ENCODE measurements at places on chromosomes 3 and 15.

DNA sequence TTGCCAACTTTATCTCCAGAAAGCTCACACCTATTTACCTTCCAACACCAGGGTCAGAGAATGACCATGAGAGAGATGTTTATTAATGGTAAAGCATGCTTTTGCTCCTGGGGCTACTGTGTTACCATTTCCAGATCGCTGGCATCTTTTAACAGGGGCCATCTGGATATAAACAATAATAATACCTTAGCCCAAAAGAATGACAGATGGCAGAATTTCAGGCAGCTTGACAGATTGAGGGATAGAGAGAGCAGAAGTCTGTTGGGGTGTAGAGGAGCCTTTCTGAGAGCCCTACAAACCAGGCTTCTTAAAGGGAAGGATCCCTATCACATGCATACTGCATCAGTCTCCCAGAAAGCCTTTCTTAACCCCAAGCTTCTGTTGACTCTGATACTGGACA, 17.7 kb downstream of the RBP1 start:
- no peak for DNase-seq

DNA sequence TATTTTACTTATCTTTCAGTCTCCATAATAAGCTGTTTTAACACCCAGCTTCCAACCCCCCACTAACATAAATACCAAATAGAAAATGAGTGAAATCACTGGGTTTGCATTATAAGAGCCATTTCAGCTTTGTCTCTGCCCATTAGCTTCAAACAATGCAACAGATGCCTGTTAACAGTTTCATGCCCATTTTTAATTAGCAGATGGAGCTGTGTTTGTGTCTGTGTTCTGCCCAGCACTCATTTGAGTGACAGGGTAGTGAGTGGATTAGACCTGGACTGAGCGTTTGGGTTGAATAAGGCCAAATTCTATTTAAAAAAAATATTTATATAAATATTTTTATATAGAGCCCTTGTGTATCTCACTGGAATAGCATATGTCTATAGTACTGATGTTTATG, 7.4 kb downstream of the RAB8B start:
- DNase-seq: no peak

GRCh38 chr3:13475871-13476590, 4.1 kb upstream of the HDAC11 start:
- no peak for DNase-seq

DNA sequence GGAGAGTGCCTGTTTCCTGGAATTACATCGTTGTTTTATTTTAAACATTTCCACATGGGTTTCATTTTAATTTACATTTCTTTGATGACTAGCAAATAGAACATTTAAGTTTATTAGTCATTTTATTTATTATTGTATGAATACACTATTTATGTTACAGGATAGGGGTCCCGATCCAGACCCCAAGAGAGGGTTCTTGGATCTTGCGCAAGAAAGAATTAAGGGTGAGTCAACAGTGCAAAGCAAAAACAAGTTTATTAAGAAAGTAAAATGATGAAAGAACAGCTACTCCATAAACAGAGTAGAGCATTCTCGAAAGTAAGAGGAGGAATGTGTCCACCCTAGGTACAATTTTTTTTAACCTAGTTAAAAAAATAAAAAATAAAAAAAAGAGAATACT, 539.5 kb downstream of the NAALADL2 start:
- DNase-seq: no peak

- DNase-seq: no peak
Observed at GRCh38 chr15:20355256-20355868, 186.2 kb downstream of the GOLGA6L6 start.

DNA sequence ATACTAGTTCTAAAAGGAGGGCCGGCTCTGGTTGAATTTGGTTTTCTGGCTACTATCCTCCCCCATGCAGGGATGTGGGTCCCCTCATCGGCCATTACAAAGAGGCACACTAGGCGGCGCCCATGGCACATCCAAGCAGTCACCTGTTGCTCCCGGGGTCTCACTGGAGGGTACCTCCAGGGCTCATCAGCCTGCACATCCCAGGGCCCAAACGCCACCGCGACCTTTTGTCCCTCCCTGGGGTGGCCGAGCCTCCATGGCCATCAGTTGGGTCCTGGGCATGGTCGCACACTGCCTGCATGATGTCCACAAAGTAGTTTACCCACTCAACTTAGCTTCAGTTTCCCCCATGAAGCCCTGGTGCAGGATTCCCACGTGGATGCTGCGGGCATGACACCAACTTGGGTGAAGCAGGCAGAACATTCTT, 28.3 kb downstream of the IDH3A start:
- no peak for DNase-seq

GRCh38 chr15:41839781-41840491, 1.3 kb downstream of the PLA2G4B start:
- no peak for DNase-seq

- DNase-seq: no peak
Observed at GRCh38 chr3:134446800-134447199, 39.0 kb downstream of the ANAPC13 start.

DNA sequence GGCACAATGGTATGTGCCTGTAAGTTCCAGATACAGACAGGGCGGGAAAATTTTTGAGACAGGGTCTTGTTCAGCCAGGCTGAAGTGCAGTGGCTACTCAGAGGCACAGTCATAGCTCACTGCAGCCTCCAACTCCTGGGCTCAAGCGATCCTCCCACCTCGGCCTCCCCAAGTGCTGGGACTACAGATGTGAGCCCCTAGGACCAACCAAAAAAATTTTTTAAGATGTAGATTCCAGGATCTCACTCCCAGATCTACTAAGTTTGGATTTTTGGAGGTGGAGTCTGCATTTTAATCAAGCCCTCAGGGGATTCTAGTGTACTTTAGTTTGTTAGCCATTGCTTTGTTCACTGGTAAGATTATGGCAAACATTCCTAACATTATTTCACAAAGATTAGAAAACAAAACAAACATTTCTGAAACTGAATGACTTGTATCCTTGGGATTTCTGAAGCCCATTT, 2.7 kb downstream of the LIPH start:
- DNase-seq: no peak

DNA sequence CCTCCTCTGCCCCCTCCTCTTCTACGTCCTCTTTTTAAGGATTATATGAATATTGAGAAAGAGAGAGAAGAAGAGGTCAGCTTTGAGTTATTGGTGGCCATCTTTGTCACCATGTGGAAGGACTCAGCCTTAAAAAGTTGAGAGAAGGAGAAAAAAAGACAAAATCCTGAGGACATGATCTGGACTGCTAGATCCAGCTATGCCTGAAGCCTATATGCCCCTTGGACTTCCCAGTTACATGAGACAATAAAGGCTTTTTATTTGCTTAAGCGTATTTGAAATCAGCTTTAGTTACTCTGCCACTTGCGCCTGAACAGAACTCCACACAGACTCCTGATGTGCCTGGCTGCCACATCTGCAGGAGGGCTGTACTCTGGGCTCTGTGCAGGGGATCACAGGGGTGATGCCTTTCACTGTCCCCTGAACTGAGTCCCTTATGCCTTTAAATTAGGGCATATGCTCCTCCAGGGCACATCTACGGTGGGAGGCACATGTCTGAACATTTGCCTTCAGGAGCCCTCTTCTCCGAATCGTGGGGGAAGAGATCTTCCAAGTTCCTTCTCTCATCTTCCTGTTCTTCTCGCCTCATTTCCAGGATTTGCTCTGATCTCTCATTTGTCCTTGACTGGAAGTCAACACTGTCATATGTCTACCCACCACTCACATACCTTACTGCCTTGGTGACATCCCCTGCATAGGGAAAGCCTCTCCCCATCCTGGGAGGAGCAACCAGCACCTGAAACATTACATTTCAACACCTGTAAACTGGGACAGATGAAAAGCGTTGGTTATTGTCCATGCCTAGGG, 14.0 kb upstream of the PLA2G4E start:
- no peak for DNase-seq

DNA sequence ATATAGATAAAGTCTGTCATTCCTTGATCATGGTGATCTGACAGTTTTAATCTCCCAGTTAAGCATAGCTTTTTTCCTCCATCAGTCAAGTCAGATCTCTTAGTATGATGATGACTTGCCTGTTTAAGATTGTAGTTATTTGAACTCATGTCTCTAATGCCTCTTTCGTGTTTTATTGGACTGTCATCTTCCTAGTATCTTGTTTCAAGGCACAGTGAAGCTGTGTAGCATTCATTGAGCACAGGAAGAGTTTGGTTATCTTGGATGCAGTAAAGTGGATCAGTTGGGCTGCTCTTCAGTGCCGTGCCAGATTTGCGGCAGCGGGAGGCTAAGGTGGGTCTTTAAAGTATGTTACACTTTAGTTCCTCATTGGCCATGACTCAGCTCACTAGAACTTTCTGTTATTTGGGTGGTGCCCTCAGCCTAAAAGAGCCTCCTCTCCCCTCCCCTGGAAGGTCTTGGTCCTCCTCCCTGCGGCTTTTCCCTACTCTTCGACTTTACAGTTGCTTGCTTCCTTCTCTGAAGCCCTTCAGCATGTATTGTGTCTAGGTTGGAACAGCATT, 45.7 kb upstream of the SKOR1 start:
- DNase-seq: no peak
